ENCODE measurements at places on chromosomes 11 and 22.

- DNase-seq = peak; percentile 79
These were observed 17.3 kb downstream of the TRAF6 start for GRCh38 chr11:36492724-36493304.

GRCh38 chr11:1421291-1421690 is 31.6 kb downstream of the BRSK2 start:
- DNase-seq = no peak

DNA sequence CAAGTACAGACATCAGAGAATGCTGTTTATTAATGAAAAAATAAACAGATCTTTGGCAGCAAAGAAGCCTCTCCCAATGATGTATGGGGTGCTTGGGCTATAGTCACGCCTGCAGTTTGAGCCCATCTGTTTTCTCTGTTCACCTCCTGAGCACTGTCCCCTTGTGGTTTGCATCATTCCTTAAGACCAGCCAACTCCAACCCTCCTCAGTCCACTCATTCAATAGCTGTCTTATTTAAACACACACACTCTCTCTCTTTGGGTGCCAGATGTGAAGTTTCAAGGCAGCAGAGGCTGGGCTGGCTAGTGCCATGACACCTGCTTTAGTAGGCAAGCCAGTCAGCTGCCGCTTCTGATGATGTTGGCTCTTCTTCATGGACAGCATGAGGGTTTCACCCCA is 58.1 kb downstream of the POLD3 start:
- DNase-seq = no peak

- no peak for DNase-seq
These were observed 268.6 kb upstream of the SESN3 start for GRCh38 chr11:95499516-95500135.

GRCh38 chr11:134278356-134278755 is 2.2 kb downstream of the GLB1L3 start:
- DNase-seq = no peak

DNA sequence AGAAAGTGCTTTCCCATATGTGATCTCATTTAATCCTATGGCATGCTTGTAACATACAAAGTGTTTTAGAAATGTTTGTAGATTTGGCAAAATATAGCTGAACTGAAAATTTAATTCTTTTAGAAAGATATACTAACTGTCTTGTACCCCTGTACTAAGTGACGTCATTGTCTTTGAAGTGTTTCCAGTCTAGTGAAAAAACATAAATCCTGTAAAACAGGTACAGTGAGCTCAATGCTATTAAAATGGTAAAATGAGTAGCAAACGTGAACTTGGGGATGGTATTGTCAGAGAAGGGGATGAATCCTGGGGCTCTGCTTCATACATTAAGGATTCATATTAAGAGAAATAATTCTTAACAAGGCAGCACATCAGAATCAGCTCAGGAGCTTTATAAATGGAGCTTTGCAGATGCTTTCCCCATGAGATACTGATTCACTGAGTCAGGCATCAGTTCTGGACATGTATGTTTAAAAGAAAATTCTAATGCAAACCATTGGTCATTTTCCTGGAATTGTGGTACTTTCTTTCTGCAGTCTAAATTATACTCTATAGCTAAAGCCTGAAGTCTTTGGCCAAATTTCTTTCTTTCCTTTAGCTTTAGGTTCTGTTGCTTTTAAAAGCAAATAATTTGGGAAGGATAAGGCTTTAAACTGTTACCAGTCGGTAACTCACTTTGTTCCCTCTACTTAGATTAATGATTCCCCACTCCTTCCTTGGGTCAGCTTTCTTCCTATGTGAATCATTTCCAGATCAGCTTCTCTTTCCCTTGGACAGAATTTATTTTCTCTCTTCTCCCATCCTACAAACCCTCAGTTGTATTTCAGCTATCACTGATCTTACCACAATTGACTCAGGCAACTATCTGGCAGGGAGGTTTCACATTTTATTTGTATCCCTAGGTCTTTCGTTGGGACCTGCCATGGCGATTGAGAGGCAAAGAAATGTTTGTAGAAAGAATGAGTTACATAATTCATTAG is 57.5 kb upstream of the DDI1 start:
- DNase-seq = no peak

GRCh38 chr11:65150509-65151299 is 16.4 kb upstream of the SYVN1 start:
- peak; percentile 56 for DNase-seq

- DNase-seq = no peak
These were observed 89.2 kb downstream of the PLEKHA7 start for GRCh38 chr11:16924826-16925560.

DNA sequence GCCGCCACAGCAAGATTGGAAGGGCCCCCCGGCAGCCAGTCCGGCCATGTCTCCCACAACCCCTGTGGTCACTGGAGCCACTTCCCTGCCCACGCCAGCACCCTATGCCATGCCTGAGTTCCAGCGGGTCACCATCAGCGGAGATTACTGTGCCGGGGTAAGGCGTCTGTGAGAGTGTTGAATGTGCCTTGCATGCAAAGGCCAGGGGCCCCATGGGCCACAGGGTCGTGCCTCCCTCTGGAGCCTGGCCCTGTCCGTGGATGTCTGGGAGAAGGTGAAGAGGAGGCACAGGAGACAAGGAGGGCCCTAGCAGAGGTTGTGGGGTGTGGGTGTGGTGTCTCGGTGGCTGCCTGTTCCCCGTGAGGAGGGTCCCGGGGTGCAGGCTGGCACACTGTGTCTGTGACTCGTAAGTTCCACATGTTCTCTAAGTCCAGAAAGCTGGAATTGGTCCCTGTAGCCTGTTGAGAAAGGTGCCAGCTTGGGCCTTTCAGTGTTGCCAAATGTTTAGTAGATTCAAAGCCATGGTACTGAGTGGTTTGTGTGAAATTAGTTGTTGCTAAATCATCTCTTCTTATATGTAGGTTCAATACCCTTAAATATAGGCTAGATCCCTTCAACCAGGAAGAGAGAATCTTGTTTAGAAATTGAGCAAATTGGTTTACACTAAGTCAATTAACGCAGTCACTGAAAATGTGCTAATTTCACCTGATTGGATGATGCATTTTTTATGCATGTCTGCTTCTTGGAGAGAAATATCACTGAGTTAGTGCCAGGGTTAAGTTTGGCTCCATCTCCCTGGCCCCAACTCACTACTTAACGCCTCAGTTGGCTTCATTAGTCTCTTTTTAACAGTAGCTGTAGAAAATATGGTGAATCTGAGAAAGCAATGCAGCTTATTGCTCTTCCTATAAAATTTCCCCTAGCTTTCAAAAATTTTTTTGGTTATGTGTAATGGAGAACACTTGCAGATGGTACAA is 23.8 kb downstream of the AMPD3 start:
- no peak for DNase-seq

GRCh38 chr11:45208135-45208534 is 61.7 kb downstream of the PRDM11 start:
- DNase-seq = no peak

- DNase-seq = no peak
These were observed 10.8 kb downstream of the TRIM66 start for GRCh38 chr11:8671651-8672062.

GRCh38 chr11:5291207-5291838 is 10.4 kb downstream of the OR51B4 start:
- DNase-seq = no peak

DNA sequence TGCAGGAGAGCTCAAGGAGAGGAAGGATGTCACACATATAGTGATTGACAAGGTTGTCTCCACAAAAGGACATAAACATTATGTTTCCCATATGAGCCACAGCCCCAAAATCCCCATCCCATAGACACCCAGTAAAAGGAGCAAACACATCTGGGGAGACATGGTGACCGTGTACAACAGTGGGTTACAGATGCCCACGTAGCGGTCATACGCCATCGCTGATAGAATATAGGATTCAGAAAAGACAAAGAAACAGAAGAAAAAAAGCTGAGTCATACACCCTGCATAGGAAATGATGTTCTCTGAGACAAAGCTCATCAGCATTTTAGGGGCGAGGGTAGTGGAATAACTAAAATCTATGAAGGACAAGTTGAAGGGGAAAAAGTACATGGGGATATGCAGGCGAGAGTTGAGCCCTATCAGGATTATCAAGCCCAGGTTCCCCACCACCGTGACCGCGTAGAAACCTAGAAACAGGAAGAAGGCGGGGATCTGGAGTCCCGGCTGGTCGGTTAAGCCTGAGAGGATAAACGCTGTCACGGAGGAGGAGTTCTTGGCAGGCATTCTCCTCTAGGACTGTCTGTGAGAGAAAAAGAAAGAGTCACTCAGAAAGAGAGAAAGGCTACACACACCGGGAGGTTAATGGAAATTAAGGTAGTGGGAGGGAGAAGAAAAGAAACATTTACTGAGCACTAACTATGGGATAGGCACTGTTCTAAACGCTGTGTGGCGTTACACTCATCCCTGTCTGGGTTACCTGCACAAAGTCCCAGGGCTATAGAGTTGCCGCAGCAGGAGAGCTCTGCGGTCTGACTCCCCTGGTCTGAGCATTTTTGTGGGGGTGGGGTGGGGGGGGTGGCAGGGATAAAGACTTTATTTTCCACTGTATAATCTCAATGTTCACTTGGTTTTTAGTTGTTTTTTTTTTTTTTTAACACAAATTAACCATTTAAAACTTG is 36.1 kb upstream of the OR8B8 start:
- DNase-seq = peak; percentile 69

- DNase-seq = no peak
These were observed 102.8 kb upstream of the NCAM1 start for GRCh38 chr11:112858289-112859023.

DNA sequence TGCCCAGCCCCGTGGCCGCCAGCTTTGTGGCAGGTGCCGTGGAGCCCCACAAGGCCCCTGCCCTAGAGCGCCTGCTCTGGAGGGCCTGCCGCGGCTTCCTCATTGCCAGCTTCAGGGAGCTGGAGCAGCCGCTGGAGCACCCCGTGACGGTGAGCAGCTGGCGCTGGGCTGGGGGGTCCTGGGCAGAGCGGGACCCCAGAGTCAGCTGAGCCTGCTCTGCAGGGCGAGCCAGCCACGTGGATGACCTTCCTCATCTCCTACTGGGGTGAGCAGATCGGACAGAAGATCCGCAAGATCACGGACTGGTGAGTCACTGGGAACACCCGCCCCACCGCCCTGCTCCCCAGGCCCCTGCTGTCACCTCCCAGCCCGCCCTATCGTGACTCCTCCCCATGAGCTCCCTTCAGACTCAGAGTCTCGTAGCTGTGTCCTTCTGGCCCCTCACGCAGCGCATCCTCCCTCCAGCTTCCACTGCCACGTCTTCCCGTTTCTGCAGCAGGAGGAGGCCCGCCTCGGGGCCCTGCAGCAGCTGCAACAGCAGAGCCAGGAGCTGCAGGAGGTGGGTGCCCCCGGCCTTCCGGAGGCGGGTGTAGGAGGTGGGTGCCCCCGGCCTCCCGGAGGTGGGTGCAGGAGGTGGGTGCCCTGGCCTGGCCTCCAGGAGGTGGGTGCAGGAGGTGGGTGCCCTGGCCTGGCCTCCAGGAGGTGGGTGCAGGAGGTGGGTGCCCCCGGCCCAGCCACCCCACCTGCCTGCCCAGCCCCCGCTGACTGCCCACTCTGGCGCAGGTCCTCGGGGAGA is 4.7 kb downstream of the TCIRG1 start:
- no peak for DNase-seq

DNA sequence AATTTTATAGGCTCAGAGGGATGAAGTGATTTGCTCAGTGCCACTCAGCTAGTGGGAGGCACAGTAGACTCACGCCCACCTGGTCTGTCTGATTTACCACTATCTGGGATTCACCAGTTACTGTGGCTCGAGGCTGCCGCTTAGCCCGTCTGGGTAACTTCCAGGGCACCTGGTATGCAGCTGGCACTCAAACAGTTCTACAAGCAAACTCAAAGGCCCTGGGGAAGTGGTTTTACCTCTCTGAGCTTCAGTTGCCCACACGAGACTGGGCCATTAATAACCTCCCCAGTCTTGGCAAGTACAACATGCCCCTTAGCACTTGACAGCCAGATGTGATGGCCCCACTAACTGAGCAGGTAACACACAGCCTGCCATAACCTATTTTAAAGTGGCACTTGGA is 2.6 kb downstream of the GDPD5 start:
- DNase-seq = no peak

GRCh38 chr22:48147404-48147803 is 1385.0 kb downstream of the TBC1D22A start:
- DNase-seq = no peak

DNA sequence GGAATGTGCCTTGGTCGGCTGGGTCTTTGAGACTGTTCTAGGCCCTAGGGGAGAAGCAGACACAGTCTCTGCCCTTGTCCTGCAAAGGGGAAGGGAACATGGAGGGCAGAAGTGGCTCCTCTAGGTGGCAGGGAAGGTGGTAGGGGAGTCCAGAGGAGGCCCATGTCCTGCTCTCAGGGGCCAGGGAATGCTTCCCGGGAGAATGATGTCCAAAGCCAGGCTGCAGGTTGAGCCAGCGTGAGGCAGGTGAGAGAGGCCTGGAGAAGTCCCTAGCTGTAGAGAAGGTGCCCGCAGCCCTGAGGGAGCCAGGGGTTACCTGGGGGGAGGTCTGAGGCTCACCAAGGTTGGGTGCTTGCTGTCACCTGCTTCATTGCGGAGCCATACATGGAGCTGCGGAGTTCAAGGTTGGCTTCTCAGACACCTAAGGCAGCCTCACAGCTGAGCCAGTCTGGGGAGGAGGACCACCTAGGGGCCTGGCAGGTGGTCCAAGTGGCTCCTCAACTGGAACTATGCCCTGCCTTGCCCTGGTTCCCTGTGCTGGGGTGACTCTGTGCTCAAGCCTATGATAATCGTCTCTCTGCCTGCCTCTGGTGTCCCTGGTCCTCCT is 46.1 kb downstream of the SMIM38 start:
- no peak for DNase-seq

DNA sequence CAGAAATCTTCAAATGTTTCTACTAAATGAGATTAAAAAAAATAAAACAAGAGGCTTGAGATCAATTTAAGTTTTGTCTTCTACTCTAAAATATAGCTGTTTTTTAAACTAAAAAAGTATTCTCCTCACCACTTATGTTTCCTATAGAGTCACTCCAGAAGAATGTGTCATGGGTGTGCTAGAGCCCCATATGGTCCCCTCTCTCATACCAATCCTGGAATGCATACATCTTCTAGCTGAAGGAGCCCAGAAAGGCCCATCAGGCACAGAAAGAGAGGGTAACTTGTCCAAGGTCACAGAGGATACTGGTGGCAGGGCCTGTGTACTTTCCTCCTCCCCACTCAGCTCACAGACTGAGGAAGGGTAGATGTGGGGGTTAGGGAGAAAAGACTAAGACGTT is 34.4 kb downstream of the RELT start:
- DNase-seq = no peak

DNA sequence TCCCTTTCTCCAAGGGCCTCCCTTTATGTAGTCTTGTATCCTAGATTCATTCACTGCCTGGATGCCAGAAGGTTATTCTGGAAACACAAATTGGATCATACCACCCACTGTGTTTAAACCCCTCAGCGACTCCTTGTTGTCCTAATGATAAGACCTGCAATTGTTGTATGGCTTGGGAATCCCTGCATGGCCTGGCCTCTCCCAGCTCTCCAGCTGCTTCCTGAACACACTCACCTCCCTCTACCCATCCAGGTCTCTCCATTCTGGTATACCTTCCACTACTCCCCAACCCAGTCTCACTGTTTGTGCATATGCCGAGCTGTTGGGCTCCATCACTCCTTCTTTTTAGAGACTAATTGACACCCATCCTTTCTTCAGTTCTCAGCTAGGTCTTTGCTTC is 124.3 kb upstream of the ALX4 start:
- no peak for DNase-seq

Measured in activated CD4-positive, alpha-beta T cell treated with anti-CD3 and anti-CD28 coated beads, Interleukin-2, amount 10 ng/mL, durations not matched to agents 24 days and 14 days (primary cell).